ENCODE measurements at places on chromosomes 4 and X. TPM values are rescaled to one million over a fixed set of nuclear protein-coding genes. Genes with fewer than 3 reads are reported as not detected.

- DNase-seq, result no peak
Measured at GRCh38 chr4:25799522-25799921, 63.3 kb downstream of the SEL1L3 start.

Gene HERC5
- total RNA-seq, result 3.0 TPM

GRCh38 chrX:46209037-46209436 lies 336.2 kb downstream of the ZNF674 start:
- no peak for DNase-seq

Gene MAGEA4
- not detected for total RNA-seq

DNA sequence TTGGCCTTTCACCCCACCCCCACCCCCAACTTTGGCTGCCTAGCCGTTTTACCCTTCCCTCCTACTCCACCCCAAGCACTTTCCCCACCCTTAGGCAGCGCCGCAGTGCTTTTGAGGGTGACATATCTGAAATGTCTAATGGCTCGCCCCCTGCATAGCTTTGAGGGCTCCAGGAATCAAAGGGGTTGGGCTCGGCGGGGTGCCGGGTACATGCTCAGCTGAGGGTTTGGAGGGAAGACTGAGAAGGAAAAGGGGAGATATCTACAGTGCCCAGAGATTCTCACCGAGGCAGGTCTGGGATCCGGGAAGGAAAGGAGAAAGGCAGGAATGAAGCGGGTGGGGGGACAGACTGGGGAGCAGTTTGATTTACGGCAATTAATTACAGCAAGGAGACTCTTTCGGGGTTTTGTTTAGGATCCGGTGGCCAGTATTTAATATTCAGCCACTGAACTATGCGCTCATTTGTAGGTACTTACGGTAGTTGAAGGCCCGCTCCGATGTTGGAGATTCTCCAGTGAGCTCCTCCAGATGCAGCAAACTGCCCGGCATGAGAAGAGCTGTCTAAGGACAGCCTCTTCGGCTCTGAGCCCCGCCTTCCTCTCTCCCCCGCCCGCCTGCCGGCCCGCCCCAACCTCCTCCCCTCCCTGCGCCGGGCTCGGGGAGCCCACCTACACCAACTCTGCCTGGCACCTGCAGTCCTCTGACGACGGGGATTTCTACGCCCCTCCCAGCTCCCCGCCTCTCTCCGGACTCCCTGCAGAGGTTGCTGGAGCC lies at the start of gene IGSF1:
Gene IGSF1, minus strand, starts transcription at position 569 of the 774 bp plus-strand sequence. CDS start 2,632 bp downstream, outside the sequence.
- DNase-seq, result no peak

- no peak for DNase-seq
Measured at GRCh38 chr4:1375761-1376322, 28.8 kb downstream of the UVSSA start.

DNA sequence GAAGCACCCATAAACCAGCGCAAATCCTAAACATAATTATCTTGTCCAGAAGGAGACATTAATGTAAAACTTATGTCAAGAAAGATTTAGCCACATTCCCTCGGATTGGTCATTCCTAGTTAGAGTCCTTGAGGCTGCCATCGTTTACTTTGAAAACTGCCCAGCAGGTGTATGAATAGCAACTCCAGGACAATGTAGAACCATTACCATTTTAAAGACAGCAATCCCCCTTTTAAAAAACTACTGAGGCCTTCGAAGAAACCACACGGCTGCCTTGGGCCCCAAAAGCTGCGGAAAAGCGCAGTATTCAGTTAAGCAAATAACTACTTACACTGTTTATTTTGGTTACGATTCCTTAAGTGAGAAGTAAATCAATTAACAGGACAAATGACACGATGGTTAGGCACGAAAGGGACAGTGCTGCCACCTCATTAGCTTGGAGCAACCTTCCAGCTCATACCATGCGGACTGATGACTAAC lies 822 bp upstream of the SGMS2 start:
- DNase-seq, result no peak

DNA sequence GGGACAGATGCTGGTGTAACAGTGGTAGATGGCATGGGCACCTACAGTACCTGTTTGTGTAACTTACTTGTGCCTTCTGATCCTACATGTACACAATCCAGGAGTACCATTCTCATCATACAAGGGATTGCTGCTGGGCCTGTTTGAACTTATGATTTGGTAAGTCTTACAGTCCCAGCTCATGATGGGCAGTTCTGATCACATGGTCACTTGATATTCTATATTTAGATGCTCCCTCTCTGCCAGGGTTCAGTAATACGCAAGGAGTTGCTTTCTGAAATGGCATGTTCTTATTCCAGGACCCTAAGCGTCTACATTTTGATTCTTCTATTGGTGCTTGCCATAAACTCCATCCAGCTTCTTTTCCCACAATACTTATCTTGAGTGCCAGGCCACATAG lies 54.4 kb upstream of the ATP6AP2 start:
- DNase-seq, result no peak

Measured in ureter (tissue), 1 donor.